NCI-H1105 treated with DMSO at 0.1 percent for 48 hours (cell line): ENCODE measurements at places on chromosomes 5 and 9.

GRCh38 chr5:138659121-138659520 lies 83.9 kb upstream of the HSPA9 start:
- no peak for DNase-seq

- DNase-seq: no peak
These were observed 70.1 kb upstream of the CNOT6 start for GRCh38 chr5:180424094-180424493.

DNA sequence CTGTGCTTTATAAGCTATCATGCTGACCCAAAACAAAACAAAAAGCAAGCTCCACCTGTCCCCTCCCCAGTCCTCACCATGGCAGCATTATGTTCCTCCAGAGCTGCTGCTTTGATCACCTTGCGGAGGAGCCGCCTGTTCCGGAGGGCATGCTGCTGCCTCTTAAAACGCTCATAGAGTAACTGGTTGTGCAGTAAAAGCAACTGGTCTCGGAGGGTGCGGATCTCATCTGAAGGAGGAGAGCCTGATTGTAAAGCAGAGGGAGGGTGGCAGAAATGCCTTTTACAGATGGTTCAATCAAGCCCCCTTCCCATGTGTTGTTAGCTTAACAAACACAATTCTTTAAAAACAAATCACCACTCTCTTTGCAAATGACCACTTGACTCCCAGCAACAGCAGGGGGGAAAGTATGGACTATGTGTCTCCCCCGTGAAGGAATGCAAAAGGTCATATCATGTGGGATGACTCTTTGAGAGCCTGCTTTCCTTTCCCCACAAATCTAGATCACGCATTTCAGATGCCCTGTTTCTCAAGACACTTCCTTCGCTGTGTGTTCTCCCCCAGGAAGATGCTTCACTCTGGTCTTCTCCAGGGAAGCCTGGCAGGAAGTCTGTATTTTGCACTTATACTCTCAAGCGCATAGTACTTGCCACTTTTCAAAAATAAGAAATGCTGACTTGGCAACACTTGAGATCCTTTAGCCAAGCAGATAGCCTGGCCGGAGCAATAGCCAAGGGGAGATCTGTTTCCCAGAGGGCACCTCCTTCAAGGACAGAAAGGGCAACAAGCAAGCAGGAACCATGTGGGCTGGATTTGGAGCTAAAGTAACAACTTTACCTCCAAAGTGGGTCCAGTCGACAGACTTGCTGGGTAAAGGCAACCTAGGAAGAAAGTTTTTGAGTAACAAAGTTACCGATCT lies 25.1 kb downstream of the SPACA9 start:
- no peak for DNase-seq

DNA sequence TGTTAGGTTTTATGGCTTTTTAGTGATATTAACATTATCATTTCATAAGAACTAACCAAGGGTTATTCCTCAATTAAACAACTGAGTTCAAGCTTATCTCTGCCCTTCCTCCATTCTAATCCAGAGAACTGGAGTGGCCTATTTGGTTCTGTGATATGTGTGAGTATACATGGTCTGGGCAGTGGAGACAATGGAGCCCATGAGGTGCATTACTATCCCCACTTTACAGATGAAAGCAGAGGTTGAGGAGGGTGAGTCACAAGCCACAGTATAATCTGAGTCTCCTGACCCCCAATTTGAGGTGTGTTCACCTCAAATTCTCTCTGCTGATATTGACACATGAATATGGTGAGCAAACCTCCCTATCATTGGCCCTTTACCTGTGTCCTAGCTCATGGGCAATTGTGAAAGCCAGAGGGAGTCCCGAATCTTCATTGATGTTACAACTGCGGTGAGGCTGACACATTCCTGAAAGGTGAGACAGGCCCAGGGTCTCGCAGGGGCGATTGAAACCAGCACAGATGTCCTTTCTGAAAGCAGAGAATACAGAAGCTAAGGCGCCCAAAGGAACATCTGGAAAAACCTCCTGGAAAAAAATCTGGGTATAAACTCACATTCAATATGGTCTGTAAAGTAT lies 217.2 kb downstream of the TARS1 start:
- no peak for DNase-seq

- DNase-seq: no peak
These were observed 42.1 kb downstream of the PRUNE2 start for GRCh38 chr9:76863832-76864231.

DNA sequence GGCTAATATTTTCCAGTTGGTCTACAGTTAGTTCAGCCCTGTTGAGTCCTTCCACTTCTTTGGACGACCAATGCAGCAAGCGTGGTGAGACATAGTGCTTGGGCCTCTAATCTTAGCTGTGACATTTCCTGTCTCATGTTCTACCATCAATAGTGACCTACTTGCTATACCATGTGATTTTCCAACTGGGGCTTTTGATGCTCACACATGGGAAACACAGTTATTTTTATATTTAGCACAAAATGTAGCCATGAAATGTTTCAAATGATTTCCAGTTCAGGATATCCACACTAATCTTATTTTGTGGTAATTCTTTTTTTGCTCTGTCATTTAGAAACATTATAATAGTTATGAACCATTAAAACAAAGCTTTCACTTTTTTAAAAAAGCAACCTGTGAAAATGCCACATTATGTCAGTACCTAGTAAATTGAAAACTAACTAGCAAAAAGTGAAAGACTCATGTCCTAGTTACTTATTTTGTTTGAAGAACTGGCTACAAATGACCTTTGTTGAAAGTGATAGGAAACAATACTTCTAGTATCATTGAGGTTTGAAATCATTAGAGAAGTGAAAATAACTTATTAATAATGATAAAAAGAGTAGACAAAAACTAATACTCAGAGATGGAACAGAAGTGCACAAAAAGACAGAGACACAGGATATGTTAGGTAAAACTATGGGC lies 18.3 kb downstream of the MARCHF3 start:
- no peak for DNase-seq

- DNase-seq: no peak
These were observed 92.0 kb upstream of the RAI14 start for GRCh38 chr5:34563931-34564709.

DNA sequence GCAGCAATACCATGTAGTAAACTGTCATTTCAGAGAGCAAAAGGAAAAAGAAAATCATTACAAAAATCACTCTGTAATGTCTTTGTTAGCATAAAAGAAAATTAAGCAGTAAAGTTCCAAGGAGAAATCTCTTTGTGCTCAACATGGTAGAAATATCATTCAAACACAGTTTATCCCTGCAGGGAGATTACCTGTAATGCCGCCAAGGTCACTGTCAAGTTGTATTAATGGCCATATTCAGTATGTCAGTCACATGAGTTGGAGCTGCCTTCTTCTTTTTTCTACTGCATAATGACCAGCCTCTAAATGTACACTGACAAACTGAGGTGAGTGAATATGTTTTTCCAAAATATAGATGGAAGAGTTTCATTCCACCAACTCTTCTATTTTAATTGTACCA lies 36.5 kb downstream of the MEF2C start:
- DNase-seq: no peak

GRCh38 chr5:113205807-113206206 lies 229.0 kb downstream of the TSSK1B start:
- no peak for DNase-seq

GRCh38 chr5:168898247-168898911 lies 319.2 kb upstream of the PANK3 start:
- peak; percentile 87 for DNase-seq

DNA sequence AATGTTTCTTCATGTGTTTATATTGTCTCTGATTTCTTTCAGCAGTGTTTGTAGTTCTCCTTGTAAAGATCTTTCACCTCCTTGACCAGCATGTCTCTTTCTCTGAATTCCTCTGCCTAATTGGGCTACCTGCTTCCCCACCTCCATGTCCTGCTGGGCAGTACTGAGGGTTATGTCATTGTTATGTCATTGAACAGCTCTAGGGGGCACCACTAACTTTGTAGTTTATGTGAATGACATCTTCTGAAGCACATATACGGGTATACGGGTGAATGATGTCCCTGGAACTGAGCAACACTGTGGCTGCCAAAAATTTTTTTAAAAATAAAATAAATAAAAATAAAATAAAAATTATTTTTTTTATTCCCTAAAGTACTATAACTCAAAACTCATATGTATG lies 16.9 kb upstream of the SNCAIP start:
- DNase-seq: no peak

- no peak for DNase-seq
These were observed 18.8 kb downstream of the SLC1A1 start for GRCh38 chr9:4508907-4509589.

GRCh38 chr9:121369595-121370265 lies at the start of gene STOM:
STOM (minus strand) TSS chr9:121370250; CDS start chr9:121370187, 63 bp downstream.
- no peak for DNase-seq

GRCh38 chr5:66312266-66312665 lies 168.2 kb downstream of the SREK1 start:
- DNase-seq: no peak
